ENCODE measurements at places on chromosomes 5 and 9. TPM values are rescaled to one million over a fixed set of nuclear protein-coding genes. Genes with fewer than 3 reads are reported as not detected.

- no peaks in the 10 kb centered on the region for H3K36me3 ChIP-seq
- no peak overlapping the region for H3K4me3 ChIP-seq
- DNase-seq = no peak
Observed at GRCh38 chr5:89228355-89228754, 345.4 kb upstream of the MEF2C start.

- H3K27me3 ChIP-seq = no peaks in the 10 kb centered on the region
Observed at GRCh38 chr9:127116957-127117356, 5.5 kb downstream of the ANGPTL2 start.

Gene SLC45A2
- total RNA-seq = not detected

Gene PCDHA9
- total RNA-seq = 3.3 TPM

GRCh38 chr5:149323621-149324205, 21.6 kb upstream of the GRPEL2 start:
- H3K4me1 ChIP-seq = no peaks in the 10 kb centered on the region
- H3K4me3 ChIP-seq = no peak overlapping the region
- H3K27ac ChIP-seq = no peak overlapping the region
- no peaks in the 10 kb centered on the region for H3K27me3 ChIP-seq
- DNase-seq = no peak

Gene ZFP37
- total RNA-seq = 5.0 TPM

- H3K4me3 ChIP-seq = peak overlapping the region; percentile 84
- no peaks in the 10 kb centered on the region for H3K36me3 ChIP-seq
- peaks cover 25% of the 10 kb centered on the region for H3K4me1 ChIP-seq
- H3K27me3 ChIP-seq = no peaks in the 10 kb centered on the region
- DNase-seq = peak; percentile 83
- 0 out of 2 replicates have a peak overlapping the region, but pooled peaks have one; percentile 64 for H3K27ac ChIP-seq
Observed at GRCh38 chr5:103258957-103259704, 568 bp downstream of the MACIR start.

DNA sequence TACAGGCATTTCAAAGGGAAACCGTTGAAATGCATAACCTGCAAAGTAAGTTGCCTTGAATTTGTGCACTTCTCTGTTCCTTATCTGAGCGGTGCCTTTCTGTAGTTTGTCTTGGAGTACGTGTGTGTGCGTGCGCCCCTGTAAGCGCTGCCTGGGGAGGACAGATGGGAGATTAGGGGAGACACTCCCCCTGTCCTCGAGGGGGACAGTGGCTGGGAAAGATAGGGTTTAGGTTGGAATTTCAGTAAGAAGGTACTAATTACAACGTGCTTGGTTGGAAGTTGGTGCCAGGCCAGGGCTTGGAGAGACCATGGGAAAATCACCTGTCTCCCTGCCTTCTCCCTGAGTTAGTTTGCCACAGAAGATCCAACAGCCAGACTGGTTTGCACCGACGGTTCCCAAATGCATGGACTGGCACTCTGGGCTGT, 73.2 kb downstream of the PIK3R1 start:
- H3K27me3 ChIP-seq = no peaks in the 10 kb centered on the region
- peaks cover 45% of the 10 kb centered on the region for H3K4me1 ChIP-seq
- H3K4me3 ChIP-seq = peak overlapping the region; percentile 65
- peak; percentile 25 for DNase-seq

Gene BTNL8
- 0.85 TPM for total RNA-seq

DNA sequence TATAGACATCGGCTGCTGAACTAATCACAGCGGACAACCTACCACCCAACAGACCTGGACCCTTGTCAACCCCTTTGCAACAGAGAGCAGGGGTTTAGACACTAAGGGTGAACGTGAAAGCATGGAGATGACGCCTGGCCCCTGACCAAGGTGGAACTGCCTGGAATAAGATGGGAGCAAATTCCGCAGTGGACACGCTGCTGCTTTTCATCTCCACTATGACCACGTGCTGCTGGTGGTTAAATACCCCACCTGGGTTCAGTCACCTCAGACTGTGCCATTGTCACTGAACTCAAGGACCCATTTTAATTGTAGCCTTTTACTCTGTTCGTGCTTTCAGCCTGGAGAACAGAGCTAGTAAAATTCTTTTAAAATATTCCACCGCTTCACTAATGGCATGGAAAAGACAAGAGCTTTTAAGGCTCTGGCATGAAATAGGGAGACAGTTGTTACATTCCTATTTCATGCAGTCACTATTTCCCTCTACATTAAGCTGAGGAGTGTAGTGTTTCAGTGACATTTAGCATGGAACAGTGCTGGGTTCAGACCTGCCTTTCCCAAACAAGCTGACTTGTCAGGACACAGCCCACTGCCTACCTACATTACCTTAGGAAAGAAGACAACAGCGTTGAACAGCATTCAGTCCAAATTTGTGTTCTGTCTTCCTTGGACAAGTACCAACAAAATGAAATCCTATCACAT, 96.8 kb downstream of the ANKRD18B start:
- H3K36me3 ChIP-seq = no peaks in the 10 kb centered on the region
- H3K4me1 ChIP-seq = no peaks in the 10 kb centered on the region
- DNase-seq = no peak
- no peak overlapping the region for H3K27ac ChIP-seq

GRCh38 chr5:130323804-130324454, 419.7 kb downstream of the CHSY3 start:
- no peak overlapping the region for H3K27ac ChIP-seq
- H3K36me3 ChIP-seq = 0 out of 2 replicates have a peak, but pooled peaks cover 3% of the 10 kb centered on the region
- DNase-seq = no peak
- H3K4me1 ChIP-seq = no peaks in the 10 kb centered on the region

DNA sequence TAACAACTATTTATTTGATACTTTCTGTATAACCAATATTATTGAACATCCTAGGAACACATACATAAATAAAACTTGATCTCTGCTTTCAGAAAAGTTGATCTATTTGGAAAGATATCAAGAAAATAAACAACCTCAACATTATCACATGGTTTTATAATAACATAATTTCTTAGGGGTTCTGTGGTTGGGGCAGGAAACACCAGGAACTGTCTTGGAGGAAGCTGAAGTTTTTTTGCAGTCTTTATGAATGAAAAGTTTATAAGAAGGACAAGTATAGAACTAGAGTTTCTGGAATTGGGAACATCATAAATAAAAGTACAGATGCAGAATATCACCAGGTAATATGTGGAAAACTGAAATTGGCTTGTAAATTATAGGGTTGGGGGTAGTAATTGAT, 296.1 kb downstream of the TAF11L14 start:
- no peak for DNase-seq
- no peak overlapping the region for H3K4me3 ChIP-seq
- H3K4me1 ChIP-seq = no peaks in the 10 kb centered on the region
- H3K36me3 ChIP-seq = no peaks in the 10 kb centered on the region
- no peak overlapping the region for H3K27ac ChIP-seq
- no peaks in the 10 kb centered on the region for H3K27me3 ChIP-seq

GRCh38 chr5:157215514-157216167, 35.0 kb downstream of the ITK start:
- no peak for DNase-seq
- no peaks in the 10 kb centered on the region for H3K4me1 ChIP-seq
- H3K27me3 ChIP-seq = no peaks in the 10 kb centered on the region
- H3K4me3 ChIP-seq = no peak overlapping the region
- no peak overlapping the region for H3K27ac ChIP-seq

DNA sequence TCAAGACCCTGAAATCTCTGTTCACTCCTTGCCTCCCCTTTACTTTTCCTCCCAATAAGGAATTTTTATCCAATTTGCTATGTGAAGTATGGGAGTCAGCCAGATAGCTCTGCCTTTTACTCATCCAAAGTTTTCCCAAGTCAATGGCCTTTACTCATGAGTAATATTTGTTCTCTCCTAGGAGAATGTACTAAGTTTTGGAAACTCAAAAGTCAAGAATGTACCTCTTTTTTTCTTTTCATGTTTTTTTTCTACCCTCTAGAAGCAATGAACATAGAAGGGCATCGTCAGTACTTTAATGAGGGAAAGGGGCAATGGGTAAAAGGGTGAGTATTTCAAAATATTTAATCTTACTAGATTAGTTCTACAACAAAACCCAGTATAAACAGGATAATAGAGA, 140.2 kb upstream of the SGCD start:
- no peak overlapping the region for H3K4me3 ChIP-seq
- DNase-seq = no peak
- H3K36me3 ChIP-seq = no peaks in the 10 kb centered on the region
- H3K27ac ChIP-seq = no peak overlapping the region

- H3K27ac ChIP-seq = peak overlapping the region; percentile 59
- peak; percentile 38 for DNase-seq
- no peaks in the 10 kb centered on the region for H3K36me3 ChIP-seq
Observed at GRCh38 chr5:138716456-138716924, 36.7 kb upstream of the CTNNA1 start.

- no peak overlapping the region for H3K27ac ChIP-seq
- no peaks in the 10 kb centered on the region for H3K4me1 ChIP-seq
- no peaks in the 10 kb centered on the region for H3K27me3 ChIP-seq
- H3K4me3 ChIP-seq = no peak overlapping the region
- DNase-seq = no peak
Observed at GRCh38 chr5:121325930-121326329, 525.8 kb upstream of the FTMT start.

- H3K27ac ChIP-seq = no peak overlapping the region
- H3K4me3 ChIP-seq = no peak overlapping the region
- H3K27me3 ChIP-seq = peaks cover 43% of the 10 kb centered on the region
- H3K36me3 ChIP-seq = peaks cover 7% of the 10 kb centered on the region
- peaks cover 10% of the 10 kb centered on the region for H3K4me1 ChIP-seq
Observed at GRCh38 chr5:73387601-73388305, 60.8 kb downstream of the FOXD1 start.

DNA sequence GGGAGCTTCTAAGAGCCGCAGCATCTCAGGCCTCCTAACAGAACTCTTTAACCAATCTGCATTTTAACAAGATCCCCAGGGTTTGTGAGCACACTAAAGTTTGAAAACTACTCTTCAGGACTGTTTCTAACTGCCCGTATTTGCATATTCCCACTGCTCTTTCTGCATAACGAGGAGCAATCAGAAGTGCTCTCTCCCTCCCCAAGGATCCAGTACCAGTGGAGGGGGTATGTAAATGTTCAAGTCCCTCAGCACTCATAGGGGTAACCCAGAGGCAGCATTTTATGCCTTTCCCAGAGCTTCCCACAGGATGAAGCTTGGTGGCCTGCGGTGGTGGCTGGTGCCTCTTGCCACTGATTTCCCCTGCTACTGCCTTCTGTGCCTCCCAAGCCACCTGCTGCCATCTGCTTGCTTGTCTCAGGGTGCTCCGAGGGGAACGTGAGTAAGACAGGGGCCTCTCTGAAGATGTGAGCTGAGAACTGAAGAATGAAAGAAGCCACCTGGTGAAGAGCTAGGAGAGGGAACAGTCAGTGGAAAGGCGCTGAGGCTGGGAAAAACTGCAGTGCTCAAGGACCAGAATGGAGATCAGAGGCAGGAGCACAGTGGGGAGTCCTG, 30.0 kb upstream of the PPP1R2B start:
- no peaks in the 10 kb centered on the region for H3K36me3 ChIP-seq
- no peak for DNase-seq
- no peak overlapping the region for H3K27ac ChIP-seq
- H3K4me3 ChIP-seq = no peak overlapping the region
- H3K27me3 ChIP-seq = no peaks in the 10 kb centered on the region

Gene HAND1
- total RNA-seq = not detected

DNA sequence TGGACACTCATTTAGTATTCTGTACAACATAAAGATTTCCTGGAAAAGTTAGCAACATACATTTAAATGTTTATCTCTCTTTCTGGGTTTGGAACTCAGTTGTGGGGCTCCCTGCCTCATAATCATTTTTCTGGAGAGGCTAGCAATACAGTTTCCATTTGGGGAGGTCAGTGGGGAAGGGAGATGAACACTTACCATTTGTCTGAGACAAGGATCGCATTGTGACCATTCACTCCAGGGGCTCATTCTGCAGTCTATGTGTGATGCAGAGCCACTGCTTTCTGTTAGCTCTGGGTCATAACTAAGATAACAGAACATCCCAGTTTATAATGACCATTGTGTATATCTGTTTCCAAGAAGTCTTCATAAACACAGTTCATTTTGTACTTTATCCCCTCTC, 22.4 kb downstream of the C9 start:
- no peaks in the 10 kb centered on the region for H3K4me1 ChIP-seq
- no peaks in the 10 kb centered on the region for H3K36me3 ChIP-seq
- H3K4me3 ChIP-seq = no peak overlapping the region
- no peaks in the 10 kb centered on the region for H3K27me3 ChIP-seq
- DNase-seq = no peak

DNA sequence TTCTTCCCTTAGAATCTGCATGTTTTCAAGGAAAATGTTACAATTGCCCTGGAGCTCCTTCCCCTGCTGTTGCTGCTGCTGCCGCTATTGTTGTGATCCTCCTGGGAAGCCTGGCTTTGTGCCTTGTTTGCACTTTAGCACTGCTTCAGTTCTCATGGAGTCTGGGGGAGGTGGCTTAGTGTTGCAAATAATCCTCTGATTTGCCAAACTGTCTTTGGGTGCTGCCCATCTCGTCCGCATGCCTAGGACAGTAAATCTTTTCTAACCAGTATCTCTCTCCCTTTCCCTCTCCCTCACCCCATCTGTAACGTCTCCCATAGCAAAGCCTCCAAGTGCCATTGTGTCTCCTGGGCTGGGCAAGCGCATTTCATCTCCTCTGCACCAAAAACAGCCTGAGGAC, 30.3 kb downstream of the FAM240B start:
- no peaks in the 10 kb centered on the region for H3K27me3 ChIP-seq
- peak overlapping the region; percentile 78 for H3K27ac ChIP-seq
- no peaks in the 10 kb centered on the region for H3K36me3 ChIP-seq
- no peak overlapping the region for H3K4me3 ChIP-seq

Gene ZNF622
- 26.8 TPM for total RNA-seq
